Sciatic nerve (tissue), 2 donors: ENCODE measurements at places on chromosomes 7 and 10. TPM values are rescaled to one million over a fixed set of nuclear protein-coding genes. Genes with fewer than 3 reads are reported as not detected.

DNA sequence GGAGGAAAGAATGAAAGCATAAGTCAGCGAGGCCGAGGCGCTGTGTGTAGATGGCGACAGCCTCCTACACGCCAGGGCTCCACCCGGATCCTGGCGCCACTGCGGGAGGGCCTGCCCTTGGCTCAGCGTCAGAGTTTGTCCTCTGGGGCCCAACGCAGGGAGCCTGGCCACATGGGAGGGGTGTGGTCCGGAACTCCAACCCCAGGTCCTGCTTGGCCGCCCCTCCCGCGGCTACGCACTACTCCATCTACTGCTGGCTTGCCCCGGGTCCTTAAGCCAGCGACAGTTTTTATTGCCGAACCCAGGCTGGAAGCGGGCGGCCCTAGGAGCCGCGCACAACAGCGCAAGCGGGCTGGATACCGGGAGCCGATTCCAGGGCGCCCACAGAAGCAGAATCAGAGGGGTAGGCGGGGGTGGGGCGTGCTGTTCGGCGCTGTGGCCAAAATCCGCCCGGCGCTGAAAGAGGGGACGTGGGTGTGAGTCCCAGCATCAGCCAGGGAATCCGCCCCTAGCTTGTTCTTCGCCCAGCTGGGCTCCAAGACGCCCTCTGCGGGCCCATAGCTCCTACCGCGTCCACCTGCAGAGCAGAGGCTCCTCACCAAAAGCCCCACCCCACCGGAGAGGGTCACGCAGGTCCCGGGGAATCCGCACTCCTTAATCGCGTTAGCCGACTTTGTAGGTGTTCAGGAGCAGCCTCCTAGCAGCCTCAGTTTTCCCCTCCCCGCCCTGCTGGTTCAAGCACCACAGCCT, 4.5 kb downstream of the KAZALD1 start:
- peak; percentile 72 for DNase-seq

GRCh38 chr10:15491856-15492642, 121.0 kb upstream of the FAM171A1 start:
- no peak for DNase-seq

SPDYE16 gene
- 1.9 TPM for total RNA-seq

- no peak for DNase-seq
Measured at GRCh38 chr10:11828682-11829284, 5.6 kb downstream of the PROSER2 start.

TWIST1 gene
- 14.7 TPM for total RNA-seq
